Globus pallidus (tissue), 1 donor: ENCODE measurements at places on chromosomes 6 and 20.
A peak's percentile ranks its signal among the peaks of the same experiment; 100 is the strongest.

DNA sequence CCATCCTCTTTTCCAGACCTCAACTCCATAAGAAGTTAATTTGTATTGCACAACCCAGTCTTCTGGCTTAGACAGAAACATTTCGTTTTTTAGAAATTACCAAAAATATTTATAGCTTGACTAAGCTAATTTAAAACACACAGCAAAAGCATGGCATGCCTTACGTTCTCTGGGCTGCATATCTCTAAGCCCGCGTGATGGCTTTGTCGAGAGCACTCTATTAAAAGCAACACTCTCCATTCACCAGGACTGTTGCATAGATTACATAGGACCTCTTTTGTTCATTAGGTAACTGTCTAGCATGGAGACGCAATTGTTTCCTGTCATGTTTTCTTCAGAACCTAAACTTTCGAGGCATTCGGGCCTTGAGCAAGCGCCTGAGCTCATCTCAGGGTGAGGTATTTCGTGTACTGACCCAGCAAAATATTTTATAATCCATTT is 104.5 kb downstream of the IBTK start:
- DNase-seq = no peak

- no peak for DNase-seq
Measured at GRCh38 chr20:9409352-9409751, 105.0 kb upstream of the LAMP5 start.

DNA sequence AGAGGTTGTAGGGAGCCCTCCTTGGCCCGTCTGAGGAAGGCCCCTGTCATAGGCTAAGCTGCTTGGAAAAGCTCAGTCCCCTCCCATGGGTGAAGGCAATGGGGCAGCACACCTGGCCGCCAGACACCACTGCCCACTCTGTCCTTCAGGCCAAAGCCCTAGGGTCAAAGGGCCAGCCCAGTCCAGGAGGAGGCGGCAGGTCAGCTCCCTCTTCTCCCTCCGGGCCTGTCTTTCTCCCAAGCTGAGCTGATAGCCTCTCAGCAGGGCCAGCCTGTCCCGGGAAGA is 5.1 kb upstream of the CLPSL2 start:
- DNase-seq = no peak

GRCh38 chr20:41050361-41051008 is 21.9 kb downstream of the TOP1 start:
- DNase-seq = no peak

- peak; percentile 71 for DNase-seq
Measured at GRCh38 chr6:128491610-128492206, 28.7 kb downstream of the PTPRK start.

DNA sequence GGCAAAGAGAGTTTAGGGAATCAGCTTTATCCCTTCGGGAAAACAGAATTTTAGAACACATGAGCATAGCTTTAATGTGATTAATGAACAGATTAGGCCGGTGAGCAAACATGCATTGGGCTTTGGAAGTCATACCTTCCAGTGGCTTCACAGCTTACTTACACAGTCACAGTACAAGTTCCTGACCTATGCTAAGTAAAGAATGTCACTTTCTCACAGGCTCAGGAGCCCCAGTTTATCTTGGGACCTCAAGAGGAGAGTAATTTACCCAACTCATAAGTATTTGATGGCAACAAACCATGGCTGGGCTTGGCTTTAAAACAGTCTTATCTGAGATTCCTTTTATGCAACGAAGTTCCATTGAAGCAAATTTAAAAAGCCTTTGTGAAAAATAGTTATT is 195.9 kb downstream of the AKAP7 start:
- DNase-seq = no peak

- DNase-seq = peak; percentile 55
Measured at GRCh38 chr6:118263921-118264486, 284.1 kb upstream of the PLN start.

DNA sequence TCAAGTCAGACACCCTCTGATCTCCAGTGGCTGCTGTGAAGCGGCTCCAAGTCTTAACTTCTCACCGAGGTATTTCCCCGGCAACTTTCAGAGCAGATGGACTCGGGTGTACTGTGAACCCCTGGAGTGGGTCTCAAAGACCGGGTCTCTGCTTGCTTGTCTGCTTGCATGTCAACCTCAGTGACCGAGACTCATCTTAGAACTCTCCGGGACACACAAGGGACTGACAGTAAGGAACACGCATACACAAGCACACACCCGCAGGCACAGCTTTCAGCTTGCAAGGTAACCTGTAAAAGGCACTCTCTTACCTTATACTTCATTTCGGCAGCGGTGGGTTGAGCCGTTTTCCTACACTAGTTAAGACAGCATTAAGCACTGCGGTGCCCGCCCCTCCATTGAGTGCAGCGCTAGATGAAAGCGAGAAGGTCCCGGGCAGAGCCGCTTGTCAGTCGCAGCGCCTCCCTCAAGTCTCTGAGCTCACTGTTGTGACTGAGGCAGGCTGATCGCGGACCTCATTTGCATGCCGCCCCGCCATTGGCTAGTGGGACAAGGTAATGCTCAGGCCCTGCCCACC is at the start of gene NEDD9:
TSS of gene NEDD9 (minus strand) at position 476 of the 577 bp plus-strand sequence. CDS start at position 323, 153 bp downstream.
- DNase-seq = peak; percentile 92
